ENCODE measurements at places on chromosomes 4 and X.

GRCh38 chr4:8526363-8526855 lies 53.8 kb upstream of the GPR78 start:
- DNase-seq: no peak

GRCh38 chrX:111568354-111568753 lies 56.9 kb downstream of the SERTM2 start:
- DNase-seq: no peak

GRCh38 chr4:73197220-73197619 lies 61.4 kb downstream of the ANKRD17 start:
- no peak for DNase-seq

- DNase-seq: no peak
Measured at GRCh38 chr4:159390648-159391047, 287.8 kb downstream of the RAPGEF2 start.

- no peak for DNase-seq
Measured at GRCh38 chr4:136768925-136769275, 763.4 kb downstream of the PCDH18 start.

- no peak for DNase-seq
Measured at GRCh38 chr4:4415107-4415805, 28.4 kb downstream of the NSG1 start.

- DNase-seq: no peak
Measured at GRCh38 chrX:118718737-118719136, 8.7 kb upstream of the IL13RA1 start.

GRCh38 chrX:38669428-38669827 lies 108.1 kb downstream of the TSPAN7 start:
- peak; percentile 56 for DNase-seq

- DNase-seq: no peak
Measured at GRCh38 chr4:44632733-44633132, 18.7 kb downstream of the YIPF7 start.

GRCh38 chr4:81399306-81400086 lies 72.2 kb downstream of the RASGEF1B start:
- no peak for DNase-seq

GRCh38 chrX:71953946-71954345 lies 43.3 kb downstream of the NHSL2 start:
- DNase-seq: no peak

DNA sequence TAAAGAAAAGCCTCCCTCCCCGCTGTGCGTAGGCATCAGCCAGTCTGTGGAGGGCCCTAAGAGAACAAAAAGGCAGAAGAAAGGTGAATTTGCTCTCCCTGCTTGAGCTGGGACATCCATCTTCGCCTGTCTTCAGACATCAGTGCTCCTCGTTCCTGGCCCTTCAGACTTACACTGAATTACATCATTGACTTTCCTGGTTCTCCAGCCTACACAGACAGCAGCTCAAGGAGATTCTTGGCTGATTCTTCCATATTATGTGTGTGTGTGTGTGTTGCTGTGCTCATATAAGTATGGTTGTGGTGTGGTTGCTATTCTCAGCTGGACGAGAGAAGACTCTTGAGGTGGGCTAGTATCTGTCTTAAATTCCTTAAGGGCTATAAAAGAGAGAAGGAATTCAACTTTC lies 35.5 kb upstream of the CD99L2 start:
- DNase-seq: no peak

DNA sequence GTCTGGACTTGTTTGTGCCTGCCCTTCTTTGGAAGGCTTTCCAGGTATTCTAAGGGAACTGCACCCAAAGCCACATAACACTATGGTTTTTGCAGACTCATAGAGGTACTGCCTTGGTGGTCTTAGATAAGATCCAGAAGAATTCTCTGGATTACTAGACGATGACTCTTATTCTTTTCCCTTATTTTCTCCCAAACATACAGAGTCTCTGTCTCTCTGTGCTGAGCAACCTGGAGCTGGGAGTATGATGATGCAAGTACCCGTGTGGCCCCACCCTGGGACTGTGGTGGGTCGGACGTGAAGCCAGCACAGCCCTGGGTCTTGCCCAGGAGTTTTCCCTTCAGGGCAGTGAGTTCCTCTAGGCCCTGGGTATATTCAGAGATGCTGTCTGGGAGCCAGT lies 1342.4 kb upstream of the TENM3 start:
- DNase-seq: no peak

GRCh38 chr4:37953620-37954293 lies 6.4 kb upstream of the PTTG2 start:
- no peak for DNase-seq

DNA sequence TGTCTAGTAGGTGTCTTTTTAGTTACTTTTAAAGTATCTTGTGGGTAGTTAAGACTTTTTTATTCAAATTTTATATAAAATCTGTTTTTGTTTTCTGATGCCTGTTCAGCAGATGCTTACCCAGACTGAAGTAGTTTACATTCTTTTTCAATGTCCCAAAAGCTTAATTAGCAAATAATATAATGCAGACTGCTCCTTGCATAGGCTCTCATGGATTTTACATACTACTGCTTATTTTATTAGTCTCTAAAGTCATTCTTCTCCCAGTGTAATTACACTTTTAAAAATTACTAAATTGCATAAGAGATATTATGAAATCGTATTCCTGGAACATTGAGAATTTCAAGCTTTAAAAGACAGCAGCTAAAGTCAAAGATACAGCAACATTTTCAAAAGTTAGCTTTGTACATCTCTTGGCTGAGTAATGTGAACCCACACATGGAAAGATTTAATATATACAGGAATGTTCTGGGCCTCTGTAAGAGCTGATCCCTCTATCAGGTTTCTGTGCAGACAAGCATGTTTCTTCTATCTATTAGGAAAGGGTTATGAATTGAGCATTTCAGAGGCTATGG lies 148.4 kb upstream of the SPRY1 start:
- DNase-seq: no peak

GRCh38 chr4:74366367-74366911 lies 1.5 kb downstream of the EREG start:
- DNase-seq: no peak

GRCh38 chr4:108036213-108036612 lies 46.5 kb downstream of the HADH start:
- DNase-seq: peak; percentile 90

DNA sequence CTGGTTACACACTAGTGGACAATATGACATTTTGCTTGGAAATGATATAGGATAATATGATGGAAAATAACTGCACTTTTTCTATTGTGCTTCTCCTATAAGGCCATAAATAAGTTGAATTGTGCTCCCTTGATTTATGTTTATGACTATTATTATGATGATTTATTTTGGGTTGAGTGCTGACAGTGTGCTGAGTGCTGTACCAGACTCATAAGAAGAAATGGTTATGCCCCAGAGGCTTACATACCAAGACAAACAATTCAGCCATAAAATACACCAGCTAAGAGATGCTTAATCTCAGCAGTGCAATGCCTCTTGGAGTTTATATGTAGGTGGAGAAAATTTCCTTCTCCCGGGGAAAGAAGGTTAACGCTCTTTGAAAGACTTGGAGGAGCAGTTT lies 199.8 kb upstream of the NOCT start:
- DNase-seq: no peak

DNA sequence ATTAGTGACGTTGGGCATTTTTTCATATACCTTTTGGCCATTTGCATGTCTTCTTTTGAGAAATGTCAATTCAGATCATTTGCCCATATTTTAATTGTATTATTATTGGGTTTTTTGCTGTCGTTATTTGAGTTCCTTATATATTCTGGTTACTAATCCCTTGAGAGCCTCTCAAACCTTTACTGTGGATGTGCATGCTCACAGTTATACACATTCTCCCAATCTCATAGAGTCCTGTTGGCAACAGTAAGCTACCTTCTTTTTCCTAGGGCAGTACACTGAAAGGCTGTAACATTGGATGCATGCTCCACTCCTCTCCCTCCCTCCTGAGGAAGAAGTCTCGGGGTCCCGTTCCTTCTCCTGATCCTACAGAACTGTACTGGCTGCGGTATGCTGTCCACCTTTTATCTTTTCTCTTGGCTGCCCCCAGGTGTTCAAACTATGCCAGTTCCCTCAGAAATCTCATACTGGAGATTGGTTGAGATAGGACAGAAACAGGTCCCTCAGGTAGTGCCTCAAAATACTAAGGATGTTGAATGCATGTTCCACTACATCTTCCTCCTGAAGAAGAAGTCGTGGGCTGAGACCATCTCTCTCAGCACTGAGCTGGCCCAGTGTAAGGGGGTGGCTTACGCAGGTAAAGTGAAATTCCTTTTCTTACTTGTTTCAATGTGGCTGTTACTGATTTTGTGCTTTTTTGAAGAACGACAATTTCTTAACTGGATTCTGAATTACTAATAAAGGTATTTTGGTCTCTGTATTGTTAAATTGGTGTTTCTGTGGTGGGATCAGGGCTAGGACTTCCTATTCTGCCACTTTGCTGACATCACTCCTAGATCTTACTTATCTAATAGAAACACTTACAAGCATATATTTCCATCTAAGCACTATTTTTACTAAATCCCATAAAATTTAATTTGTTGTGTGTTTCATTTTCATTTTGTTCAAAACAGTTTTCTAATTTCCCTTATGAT lies 145.4 kb upstream of the HUWE1 start:
- DNase-seq: peak; percentile 85

GRCh38 chrX:43328358-43328946 lies 327.6 kb upstream of the MAOA start:
- no peak for DNase-seq
